ENCODE measurements at places on chromosomes 7 and 10.

DNA sequence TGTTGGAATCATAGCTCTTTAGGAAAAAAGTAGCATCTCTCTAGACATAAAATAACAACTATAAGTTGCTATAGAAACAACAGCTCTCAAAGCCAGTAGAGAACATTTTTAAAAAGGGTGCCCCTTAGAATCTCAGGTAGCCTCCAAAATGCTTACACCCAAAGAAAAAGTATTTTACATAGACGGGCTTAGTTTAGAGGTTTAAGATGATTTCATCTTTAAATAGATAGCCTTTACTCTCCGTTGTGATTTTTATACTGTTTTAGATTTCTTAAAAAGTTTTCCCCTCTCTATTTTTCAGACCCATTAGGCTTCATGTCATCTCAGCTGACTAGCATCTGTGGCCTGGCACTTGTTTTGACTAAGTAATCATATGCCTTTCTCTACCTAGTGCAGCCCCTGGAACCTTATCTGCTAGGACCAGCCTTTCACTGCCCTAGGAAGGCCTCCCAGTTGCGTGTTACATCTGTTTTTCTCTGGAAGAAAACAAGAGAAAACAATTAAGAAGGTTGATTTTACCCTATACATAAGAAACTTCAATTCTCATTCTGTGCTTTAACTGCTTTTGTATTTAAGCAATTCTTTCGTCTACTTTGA, 6.9 kb upstream of the BPGM start:
- no peak for DNase-seq

GRCh38 chr7:87330942-87331341, 14.5 kb upstream of the CROT start:
- DNase-seq, result no peak

DNA sequence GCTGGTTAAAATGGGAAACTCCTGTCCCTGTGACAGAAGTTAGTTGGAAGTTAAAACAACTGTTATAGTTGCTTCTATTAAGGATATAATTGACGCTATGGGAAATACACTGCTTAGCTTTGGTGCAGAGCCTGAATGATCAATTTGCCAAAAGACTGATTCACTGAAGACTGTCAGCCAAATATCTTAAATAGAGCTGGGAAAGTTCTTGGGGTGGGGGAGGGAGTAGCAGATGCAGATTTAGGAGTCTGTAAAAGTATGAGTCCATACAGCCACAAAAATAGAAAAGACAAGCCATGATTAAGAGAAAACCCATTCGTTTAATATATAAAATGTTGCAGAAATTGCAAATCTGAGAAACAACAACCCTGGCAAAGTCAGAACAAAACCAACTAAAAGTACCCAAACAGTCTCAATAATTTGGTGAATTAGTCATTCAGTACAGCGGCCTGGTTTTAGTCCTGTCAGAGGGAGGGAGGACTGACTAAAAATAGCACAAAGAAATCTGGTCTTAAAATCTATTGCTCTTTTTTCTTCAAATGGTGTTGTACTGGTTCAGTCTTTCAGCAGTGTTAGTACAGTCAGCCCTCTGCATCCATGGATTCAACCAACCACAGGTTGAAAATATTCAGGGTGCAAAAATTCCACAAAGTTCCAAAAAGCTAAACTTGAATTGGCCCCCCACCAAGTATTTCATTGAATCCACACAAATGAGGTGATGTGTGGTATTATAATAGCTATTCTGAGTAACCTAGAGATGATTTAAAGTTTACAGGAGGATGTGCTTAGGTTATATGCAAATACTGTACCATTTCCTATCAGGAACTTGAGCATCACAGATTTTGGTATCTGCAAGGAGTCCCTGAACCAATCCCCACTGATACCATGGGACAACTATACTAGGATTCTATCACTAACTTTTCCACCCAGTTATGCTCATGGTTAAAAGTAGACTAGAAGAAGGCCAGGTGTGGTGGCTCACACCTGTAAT, 30.0 kb downstream of the STK17A start:
- no peak for DNase-seq

GRCh38 chr7:2106924-2107323, 125.8 kb downstream of the MAD1L1 start:
- no peak for DNase-seq

DNA sequence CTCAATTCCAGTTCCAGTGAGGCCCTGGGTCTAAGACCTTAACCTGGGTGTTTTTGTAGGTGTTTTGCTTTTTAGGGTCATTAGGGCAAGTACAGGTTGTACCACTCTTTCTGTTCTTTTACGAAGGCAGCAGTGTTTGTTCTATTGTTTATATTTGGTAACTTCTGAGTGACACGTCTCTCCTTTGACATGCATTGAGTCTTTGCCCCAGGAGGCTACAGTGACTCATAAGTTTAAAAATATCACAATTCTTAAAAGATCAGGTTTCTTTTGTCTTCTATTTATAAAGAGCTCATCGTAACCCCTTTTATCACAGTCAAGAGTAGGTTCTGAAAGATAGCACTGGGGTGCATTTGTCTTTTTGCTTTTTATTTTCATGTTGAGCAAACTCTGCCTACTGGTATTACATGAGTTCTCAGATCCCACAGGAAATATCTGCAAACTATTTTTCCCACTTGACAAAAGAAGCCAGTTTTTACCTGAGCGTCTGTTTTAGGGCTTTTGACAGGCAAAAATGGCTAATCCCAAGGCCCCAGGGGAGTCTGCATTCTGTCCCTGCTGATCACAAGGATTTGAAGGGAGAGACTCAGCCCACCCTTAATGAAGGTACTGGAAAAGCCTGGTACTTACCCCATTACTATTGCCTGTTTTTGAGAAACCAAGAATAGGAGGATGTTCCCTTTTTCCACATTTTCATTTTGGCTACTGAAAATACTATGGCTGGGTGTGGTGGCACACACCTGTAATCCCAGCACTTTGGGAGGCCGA, 7.9 kb downstream of the NUDT13 start:
- DNase-seq, result no peak

DNA sequence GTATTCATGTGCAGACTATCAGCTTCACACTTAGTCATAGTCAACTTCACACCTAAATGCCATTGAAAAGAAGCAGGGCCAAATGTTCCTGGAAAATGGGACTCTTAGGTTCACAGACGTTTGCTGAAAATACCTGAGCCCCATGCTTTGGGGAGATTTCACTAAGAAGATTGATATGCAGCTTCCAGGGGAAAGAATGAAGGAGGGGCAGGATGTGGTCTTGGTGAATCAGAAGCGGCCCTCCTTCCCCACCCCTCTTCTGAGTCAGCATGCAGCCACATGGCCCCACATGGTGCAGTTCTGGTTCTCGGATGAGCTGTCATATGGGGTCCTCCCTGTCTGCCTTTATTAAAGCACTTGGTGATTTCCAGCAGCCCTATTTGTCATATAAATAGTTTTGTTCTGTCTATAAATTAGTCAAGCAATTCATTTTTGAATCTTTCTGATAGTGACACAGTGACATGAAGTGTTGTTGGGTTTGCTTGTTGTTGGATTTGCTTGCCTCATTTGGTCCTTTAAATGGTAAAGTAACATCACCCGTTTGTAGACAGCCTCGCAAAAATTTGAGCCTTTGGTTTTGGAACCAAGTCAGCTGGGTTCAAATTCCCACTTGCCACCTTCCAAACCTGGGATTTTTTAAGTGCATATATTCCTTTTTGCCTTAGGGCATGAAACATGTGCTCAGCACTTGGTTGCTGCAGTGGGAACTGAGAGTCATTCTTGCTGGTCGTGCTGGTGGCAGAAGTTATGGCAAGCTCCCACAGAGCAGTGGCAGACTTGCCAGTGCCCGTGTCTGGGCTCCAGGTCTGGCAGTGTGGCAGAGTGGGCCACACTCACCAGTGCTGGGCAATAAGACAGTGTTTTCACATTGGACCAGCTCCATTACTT, 68.1 kb upstream of the CDK6 start:
- DNase-seq, result peak; percentile 80

GRCh38 chr10:53412651-53413050, 640.1 kb upstream of the MBL2 start:
- DNase-seq, result no peak

DNA sequence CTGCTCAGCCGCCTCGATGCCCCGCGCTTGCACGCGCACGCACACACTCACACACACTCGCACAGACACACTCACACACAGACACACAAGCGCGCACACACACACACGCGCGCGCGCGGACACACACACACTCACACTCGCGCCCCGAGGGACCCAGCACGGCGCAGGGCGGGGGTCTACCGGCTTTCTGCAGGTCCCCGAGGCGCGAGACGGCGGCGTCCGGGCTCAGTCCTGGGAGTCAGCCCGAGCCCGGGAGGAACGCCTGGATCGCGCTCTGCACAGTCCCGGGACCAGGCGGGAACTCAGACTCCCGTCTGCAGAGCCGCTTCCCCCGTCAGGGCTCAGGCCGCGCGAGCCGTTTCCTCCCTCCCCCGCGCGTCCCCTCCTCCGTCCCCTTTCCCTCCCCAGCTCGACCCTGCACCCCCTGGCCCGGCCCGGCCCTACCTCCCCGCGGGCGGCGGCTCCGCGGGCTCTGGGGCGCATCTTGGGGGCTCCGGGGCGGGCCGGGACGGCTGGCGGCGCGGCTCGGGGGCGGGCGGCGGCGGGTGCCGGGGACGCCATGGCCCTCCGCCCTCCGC, 464 bp downstream of the DENND2A start:
- no peak for DNase-seq

GRCh38 chr7:140074780-140075179, 12.0 kb upstream of the PARP12 start:
- DNase-seq, result no peak

- no peak for DNase-seq
Observed at GRCh38 chr7:91720260-91720937, 160.1 kb downstream of the MTERF1 start.

DNA sequence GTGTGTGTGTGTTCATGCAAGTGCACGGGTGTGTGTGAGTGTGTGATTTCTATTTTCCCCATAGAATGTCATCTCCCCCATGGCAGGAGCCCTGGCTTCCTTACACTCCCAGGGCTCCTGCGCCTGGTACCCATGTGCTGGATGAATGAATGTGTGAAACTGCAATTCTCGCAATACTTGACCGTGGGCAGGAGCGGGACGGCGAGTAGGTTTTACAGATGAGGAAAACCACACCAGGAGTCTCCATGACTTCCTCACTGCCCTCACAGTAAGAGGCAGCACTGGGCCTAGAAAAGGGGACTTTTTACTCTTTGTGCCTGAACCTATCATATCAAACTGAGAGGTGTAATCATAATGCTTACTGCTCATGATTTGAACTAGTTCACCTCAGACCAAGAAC, 167.6 kb upstream of the FRMD4A start:
- DNase-seq, result no peak

- DNase-seq, result no peak
Observed at GRCh38 chr7:43010061-43010460, 77.9 kb downstream of the MRPL32 start.

DNA sequence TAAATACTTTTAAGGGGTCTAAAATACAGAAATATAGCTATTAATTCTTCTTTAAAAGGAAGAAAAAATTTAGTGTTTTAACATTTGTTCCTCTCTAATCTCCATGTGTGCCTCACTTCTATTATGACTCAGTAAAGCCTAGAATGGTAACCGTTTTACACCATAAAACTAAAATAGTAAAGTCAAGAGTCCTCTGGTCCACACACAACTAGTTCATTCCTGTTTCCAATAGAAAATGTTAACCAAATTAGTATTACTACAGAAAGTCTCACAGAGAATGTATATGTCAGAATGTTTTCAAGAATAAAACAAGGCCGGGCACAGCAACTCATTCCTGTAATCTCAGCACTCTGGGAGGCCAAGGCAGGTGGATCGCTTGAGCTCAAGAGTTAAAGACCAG, 55.8 kb downstream of the CNOT4 start:
- no peak for DNase-seq

DNA sequence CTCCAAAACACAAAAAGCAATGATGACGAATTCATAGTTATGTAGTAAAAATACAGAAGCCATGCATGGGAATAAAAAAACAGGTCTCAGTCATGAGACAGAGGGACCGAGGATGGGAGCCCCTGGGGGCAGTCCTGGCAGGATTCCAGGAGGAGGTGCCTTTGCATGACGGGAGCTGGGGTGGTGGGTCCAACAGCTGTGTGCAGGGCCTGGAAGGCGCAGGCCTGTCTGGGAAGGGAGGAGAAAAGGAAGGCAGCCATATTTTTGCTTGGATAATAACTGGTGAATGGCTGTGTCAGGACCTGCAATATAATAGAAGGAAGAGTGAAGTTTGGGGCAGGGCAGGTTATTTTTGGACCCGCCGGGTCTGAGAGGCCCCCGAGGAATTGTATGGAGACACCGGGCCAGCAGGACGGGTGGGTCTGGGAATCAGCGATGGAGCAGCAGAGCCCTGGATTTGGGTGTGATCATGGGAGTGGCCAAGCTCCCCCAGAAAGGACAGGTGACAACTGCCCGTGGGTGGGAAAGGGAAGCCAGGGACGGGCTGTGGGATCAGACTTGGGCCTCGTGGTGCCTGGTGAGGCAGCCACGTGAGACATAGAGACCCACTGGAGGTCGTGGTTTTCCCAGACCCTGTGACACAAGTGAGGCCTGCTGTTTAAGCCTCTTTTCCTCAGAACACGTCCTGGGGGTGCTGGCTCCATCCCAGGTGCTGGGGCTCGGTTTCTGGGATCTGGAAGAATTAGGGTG, 2.9 kb upstream of the JAKMIP3 start:
- no peak for DNase-seq

DNA sequence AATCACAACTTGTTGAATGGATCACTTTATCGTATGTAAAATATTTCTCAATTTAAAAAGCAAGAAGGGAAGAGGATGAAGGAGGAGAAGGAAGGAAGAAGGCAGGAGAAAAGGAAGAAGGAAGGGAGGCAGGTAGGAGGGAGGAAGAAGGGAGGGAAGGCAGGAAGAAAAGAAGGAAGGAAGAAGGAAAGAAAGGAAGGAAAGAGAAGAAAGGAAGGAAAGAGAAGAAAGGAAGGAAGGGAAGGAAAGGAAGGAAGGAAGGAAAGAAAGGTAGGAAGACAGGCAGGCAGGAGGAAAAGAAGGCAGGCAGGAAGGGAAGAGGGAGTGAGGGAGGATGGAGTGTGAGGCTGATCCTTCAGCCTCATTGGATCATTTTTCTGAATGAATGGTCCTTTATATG, 145.5 kb downstream of the MYOF start:
- no peak for DNase-seq

DNA sequence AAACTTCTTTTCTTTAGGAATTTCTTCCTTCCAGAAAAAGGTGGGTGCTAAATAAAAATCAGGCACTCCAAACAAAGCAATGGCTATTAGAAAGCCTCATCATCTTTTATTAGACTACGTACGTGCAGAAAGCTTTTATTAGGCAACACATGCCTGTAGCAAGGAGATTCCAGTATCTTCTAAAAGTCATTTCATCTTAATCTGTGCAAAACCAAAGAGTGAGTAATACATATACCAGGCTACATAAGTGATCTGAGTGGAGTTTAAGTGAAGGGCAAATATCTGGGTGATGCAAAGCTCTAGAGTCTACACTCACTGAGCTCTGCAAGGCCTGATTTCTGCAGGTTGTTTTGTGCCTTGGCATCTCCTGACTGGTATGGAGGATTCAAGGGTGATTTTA, 231.7 kb downstream of the ELMO1 start:
- no peak for DNase-seq

All from activated CD4-positive, alpha-beta T cell treated with anti-CD3 and anti-CD28 coated beads, Interleukin-2, amount 10 ng/mL, durations not matched to agents 7 days and 5 days (primary cell).